ENCODE measurements at places on chromosomes 7 and 10.

DNA sequence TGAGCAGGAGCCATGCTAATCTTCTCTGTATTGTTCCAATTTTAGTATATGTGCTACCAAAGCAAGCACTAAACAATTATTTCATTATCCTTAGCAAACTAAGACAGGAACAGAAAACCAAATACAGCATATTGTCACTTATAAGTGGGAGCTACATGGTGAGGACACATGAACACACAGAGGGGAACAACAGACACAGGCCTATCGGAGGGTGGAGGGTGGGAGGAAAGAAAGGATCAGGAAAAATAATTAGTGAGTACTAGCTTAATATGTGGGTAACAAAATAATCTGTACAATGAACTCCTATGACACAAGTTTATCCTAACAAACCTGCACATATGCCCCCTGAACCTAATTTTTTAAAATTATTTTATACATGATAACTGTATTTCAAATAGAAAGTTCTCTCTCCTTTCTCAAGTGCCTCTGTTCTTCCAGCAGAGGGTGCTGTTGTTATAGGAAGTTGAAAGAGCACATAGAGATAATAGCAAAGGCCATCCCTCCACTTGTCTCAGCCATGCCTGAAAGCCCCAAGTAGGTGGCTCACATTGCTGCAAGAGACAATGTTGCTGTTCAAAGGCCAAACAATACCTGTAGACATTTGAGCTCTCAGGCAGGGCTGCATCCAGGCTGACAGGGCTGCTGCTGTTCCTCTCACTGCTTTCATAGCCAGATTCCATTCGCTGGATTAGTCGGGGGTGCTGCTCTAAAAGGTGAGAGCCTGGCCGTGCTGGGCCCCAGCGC is 33.4 kb upstream of the PPP3CB start:
- DNase-seq, result peak; percentile 20

DNA sequence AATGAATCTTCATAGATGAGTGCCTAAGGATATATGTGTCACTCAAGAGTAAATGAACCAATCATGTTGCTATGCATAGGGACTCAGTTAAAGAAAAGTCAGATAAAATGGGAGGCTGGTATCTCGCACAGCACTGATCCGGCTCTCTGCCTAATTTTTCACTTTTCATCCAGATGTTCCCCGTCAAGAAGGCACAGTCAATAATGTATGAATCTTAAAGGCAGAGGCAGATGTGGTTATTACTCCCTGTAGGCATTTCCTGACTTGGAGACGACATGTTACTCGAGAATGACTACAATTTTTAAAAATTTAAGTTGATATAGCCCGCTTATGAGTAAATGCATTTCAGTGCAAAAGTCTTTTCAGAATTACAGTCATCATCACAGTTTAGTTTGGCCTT is 113.6 kb downstream of the TBXAS1 start:
- DNase-seq, result no peak

DNA sequence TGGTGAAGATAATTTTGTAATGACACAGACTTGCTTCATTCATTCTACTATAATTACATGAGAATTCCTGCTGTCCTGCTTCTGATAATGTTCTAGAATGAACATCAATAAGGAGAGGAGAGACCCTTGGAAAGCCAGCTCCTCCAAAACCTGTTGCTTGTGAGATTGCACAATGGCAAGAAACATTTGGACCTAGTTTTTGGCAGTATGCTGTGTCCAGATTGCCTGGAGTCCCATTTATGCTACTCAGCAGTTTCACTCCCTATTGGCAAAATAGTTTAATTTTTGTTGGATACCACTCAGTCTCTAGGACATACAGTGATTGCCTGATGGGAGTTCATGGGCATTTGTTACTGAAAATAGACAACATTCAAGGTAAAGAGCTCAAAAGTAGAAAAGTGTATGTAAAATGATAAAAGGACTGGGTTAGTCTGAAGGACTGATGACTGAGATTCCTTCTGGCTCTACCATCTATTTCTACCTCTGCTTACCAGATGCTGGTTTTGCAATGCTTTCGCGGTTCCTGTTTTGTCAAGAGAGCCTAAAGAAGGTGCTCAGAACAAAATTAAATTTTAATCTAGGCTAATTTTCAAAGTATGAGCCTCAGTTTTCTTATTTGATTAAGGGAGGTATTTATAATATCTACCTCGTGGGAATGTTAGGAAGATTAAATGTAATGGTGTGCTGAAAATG is 8.0 kb upstream of the ACTR3B start:
- DNase-seq, result no peak

GRCh38 chr7:127059475-127059874 is 193.3 kb downstream of the GRM8 start:
- DNase-seq, result no peak

GRCh38 chr7:121505021-121505420 is 108.9 kb upstream of the FAM3C start:
- DNase-seq, result no peak

GRCh38 chr10:117500456-117500855 is 42.1 kb upstream of the EMX2 start:
- DNase-seq, result no peak

- no peak for DNase-seq
These were observed 42.8 kb upstream of the PRSS58 start for GRCh38 chr7:142300689-142301088.

GRCh38 chr10:104680467-104681401 is 39.6 kb downstream of the SORCS3 start:
- no peak for DNase-seq

DNA sequence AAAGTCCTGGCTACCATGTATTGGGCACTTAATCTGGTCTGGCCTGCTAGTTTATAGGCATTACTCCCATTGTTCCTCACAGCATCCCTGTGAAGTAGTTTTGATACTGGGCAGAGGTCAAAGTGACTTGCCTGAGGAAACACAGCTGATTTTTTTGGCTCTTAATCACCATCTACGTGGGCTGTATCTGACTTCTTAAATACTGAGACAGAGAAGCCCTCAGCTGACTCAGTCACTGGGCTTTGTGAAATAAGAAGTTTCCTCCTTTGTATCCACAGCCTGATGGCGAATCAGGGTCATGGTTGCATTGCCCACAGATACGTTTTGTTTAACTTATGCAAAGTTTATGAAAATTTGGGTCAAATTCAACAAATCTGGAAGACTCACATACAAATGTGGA is 13.2 kb downstream of the TACR2 start:
- no peak for DNase-seq

- DNase-seq, result no peak
These were observed 81.0 kb downstream of the MKI67 start for GRCh38 chr10:128044961-128045832.

DNA sequence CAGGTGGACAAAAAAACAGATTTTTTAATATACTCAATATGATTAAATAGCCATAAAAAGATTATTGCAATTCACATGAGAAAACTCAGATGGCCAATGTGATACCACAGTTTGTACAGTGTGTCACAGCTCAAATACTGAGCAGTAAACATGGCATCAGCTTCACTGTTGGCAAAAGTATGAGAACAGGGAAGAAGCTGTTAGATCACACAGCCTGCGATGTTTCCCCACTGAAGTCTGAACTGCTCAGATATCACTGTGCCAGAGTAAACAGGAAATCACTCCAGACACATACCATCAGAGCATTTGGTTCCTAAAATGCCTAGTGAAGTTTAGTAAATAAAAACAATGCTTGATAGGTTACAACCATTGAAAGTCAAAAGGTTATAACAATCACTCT is 347.8 kb downstream of the ETV1 start:
- no peak for DNase-seq

- DNase-seq, result no peak
These were observed 169.7 kb downstream of the BUB3 start for GRCh38 chr10:123323884-123324283.

DNA sequence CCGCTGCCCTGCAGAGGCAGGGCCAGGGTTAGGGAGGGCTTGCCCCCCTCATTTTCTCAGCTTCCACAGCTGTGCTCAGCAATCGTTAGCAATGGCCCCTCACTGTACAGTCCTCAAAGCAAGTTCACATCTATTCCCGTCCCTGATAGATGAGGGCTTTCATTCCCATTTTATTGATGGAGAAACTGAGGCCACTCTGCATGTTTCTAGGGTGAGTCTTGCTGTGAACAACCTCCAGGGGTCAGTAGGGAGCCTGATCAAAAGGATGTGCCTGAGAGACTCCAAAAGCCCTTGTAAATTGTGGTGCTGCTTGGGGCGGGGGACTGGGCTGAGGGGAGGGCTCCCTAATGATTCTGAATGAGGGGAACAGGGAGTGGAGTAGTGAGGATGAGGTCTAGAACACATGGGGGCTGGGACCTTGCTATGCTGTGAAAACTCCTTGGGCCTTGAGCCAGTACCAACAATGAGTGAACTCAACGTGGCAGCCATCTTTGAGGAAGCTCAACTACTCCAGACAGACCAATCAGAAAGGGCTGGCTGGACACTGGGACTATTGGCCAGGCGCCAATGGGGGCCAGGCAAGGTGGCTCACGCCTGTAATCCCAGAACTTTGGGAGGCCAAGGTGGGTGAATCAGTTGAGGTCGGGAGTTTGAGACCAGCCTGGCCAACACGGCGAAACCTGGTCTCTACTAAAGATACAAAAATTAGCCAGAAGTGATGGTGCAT is 6.7 kb upstream of the GRIFIN start:
- no peak for DNase-seq

DNA sequence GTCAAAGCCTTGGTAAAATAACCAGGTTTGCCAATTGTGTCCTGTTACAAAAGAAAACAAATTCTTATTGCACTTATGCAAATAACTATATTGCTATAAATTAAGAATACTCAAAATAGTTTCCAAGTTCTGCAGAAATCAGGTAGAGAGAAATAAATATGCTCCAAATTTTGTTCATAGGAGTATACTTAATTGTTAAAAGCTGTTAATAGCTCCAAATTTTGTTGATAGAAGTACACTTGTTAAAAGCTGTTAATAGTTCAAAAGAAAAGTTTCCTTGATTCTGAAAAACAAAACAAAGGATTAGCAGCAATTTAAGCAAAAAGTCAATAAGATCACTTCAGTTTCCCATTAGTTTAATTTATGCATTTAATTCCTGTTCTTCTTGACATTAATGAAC is 46.4 kb upstream of the ZNF138 start:
- no peak for DNase-seq

DNA sequence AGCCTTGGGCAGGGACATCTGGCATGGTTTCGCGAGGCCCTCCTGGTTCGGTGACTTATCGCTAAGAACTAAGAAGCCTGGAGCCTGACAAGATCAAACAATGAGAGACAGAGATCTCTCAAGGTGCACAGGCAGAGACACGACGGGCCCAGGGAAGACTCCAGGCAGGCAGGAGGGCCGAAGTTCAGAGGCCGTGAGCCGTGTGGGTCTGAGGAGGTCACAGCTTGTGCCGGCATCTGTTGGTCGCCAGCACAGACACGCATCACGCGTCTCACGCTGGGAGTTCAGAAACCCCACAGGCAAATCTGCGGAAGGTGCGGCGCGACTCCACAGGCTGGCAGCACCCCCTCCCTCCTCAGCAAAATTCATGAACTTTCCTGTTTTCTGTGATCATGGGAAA is 314.0 kb downstream of the DNAJB6 start:
- no peak for DNase-seq

DNA sequence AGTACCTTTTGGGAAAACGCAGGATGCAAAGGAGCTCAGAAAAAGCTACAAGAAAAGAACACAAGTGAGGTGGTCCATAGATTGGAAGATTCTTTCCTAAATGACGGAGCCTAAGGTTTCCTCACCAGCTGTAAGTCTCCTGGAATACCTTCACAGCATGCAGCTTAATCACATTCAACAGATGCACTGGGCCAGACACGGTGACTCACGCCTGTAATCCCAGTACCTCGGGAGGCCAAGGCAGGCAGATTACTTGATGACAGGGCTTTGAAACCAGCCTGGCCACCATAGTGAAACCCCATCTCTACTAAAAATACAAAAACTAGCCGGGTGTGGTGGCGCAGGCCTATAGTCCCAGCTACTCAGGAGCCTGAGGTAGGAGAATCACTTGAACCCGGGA is 228.7 kb downstream of the FRMD4A start:
- no peak for DNase-seq

GRCh38 chr7:37442268-37442667 is 6.4 kb downstream of the ELMO1 start:
- DNase-seq, result no peak

DNA sequence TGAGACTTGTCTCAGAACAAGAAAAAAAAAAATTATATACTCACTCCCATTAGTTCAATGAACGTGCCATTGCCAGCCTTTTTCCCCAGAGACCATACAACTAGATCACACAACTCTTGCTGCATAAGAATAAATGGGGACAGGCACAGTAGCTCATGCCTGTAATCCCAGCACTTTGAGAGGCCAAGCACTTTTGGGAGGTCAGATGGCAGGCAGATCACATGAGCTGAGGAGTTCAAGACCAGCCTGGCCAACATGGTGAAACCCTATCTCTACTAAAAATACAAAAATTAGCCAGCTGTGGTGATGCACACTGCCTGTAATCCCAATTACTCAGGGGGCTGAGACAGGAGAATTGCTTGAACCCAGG is 13.6 kb downstream of the PDLIM1 start:
- no peak for DNase-seq

GRCh38 chr10:132904181-132904813 is 38.1 kb downstream of the CFAP46 start:
- DNase-seq, result no peak

DNA sequence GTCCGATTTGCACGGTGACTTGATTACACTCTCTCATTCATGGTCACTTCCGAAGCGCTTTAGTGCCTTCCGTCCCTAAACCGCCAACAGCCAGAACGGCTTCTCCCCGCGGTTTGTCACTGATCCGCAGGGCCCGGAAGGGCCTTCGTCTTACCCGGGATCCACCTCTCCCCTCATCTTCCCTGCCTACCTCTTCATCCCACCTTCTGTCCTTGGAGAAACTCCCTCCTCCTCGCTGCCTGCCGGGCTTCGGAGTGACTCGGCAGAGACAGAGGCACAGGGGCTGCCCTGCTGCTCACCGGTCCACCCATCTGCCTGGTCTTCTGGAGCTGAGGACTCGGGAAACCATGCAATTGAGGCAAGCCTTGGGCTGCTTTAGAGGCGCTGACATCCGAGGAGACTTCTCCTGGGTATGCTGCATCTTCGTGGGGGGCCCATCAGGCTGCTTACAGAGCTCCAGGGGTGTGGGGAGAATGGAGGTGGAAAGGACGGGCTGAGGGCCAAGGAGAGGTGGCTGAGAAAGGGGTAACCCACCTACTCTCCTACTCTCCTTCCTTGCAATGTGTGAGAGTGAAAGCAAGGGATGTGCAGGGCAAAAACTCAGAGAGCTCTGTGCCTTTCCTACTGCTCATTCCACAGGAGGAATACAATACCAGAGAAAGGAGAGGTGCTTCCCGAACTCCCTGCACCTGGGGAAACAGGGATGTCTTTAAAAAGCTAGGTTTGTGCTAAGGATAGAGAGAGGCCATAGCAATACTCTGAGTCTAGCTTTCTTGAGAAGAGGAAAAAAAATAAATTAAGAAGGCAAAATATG is 1.0 kb upstream of the HOXA11 start:
- no peak for DNase-seq
